ENCODE measurements at places on chromosomes 1 and 21. TPM values are rescaled to one million over a fixed set of nuclear protein-coding genes. Genes with fewer than 3 reads are reported as not detected.

GRCh38 chr1:207921321-207921720 is 10.4 kb upstream of the CD34 start:
- DNase-seq, result no peak

DNA sequence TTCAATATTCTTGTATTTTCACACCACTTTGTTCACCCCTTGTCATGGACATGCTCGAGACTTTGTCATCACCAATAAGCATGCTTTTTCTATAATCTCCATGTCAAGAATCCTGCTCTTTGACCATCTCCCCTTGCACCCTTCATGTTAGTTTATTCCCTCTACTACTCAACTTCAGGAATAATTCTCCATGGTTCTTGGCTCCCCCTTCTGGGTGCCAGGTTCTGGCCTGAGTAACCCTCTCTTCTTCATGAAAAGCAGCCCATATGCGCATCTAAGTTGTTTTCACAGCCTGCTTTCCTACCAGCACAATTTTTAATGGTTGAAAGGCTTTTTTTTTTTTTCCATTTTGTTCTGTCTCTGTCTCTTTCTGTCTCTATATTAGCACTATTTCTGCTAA is 160.7 kb downstream of the LEPR start:
- no peak for DNase-seq

DNA sequence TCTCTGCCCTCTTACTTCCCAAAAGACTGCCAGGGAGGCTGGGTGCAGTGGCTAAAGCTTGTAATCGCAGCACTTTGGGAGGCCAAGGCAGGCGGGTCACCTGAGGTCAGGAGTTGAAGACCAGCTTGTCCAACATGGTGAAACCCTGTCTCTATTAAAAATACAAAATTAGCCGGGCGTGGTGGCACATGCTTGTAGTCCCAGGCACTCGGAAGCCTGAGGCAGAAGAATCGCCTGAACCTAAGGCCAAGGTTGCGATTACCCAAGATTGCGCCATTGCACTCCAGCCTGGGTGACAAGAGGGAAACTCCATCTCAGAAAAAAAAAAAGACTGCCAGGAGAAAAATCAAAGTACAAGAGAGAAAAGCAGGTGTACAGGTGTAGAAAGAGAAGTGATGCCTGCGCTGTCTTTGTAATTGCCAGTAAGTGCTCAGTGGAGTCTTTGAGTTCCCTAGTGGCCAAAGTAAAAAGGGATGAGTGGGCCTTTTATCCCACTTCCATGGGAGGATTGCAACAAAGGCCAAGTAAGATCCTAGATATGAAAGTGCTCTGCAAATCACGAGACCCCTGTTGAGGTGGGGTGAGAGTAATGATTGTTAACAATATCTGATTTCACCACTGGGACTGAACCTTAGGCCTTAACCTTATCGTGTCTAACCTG is 94.7 kb upstream of the WNT4 start:
- DNase-seq, result no peak

GRCh38 chr1:32877211-32878110 is 6.7 kb upstream of the FNDC5 start:
- DNase-seq, result no peak

- no peak for DNase-seq
Observed at GRCh38 chr1:54950006-54950368, 30.4 kb upstream of the TMEM61 start.

DNA sequence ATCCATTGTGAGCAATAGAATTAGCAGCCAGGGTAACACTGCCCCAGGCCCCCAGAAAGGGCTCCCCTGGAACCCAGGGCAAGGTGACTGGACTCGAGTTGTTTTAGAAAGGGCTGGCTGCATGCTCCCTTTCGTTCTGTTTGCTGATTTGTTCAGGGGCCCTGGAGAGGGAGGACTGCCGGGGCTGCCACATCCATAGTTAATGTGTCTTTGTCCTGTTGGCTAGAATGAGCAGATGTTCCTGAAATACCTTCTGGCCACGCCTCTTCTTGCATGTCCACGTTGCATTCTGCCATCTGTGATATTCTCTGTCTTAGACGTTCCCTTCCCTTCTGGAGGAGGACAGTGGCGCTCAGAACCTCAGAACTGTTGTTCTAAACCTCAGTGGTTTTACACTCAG is 118.8 kb downstream of the AJAP1 start:
- no peak for DNase-seq

DNA sequence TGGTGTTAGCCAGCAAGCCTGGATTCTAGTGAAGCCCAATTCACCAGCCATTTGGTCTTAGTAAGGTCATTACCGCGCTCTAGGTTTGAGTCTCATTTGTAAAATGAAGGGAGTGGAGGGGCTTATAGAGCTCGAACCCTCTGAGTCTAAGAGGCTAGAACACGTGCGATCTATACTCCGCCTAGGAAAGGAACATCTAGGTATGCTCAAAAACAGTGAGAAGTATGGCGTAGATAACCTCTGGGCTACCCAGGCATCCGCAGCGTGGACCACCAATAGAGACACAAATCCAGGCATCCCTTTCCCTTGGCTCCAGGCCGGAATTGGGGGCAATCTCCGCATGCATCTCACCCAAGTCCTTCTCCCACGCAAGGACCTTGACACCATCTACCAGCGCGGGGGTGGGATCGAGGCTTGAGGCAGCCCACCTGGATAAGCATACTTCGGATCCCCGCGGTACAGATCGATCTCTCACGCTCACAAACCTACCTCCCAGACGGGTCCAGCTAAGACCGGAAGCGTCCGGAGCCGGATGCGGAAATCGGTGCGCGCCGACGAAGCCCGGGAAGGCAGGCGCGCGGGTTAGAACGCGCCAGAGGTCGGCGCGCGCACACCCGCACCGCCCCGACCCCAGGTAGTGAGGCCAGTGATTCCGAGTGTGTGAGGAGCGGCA is at the start of gene METTL25B:
METTL25B (plus strand) TSS at position 544 of the 673 bp plus-strand sequence. CDS start 636 bp downstream, outside the sequence.
- peak; percentile 83 for DNase-seq

GRCh38 chr1:192610112-192610889 is 25.6 kb upstream of the RGS13 start:
- DNase-seq, result peak; percentile 43

DNA sequence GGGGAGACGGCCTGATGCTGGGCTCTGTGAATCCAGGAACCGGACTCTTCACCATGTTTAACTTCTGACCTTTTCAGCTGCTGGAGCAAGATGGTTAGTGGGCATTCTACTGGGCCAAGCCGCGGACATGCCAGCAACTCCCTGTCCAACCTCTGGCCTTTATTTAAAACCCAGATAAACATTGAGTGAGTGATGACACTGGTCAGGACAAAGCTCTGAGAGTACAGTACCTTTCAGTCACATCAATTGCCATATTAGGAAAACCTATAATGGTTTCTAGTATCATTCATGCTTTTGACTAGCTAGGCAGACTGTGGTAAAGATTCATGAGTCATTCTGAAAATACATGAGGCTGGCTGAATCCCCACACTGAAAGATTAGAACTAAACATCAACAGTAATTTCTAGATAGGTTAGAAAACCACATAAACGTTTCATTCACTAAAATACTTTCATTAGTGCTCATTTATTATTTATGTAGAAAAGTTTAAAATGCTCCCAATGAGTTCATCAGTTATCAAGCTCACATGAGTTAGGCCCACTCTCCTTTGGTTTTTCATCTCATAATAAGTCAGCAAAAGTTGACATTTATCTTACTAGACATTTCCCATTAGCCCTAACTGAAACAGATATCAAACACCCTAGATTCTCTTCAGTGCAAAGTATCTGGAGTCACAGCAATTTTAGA is 7.1 kb upstream of the ACTA1 start:
- peak; percentile 47 for DNase-seq

KDM1A gene
- polyA plus RNA-seq, result 33.3 TPM

PCP4 gene
- 69.4 TPM for polyA plus RNA-seq

CHI3L2 gene
- polyA plus RNA-seq, result 5.8 TPM
